ENCODE measurements at places on chromosomes 1 and 21.

DNA sequence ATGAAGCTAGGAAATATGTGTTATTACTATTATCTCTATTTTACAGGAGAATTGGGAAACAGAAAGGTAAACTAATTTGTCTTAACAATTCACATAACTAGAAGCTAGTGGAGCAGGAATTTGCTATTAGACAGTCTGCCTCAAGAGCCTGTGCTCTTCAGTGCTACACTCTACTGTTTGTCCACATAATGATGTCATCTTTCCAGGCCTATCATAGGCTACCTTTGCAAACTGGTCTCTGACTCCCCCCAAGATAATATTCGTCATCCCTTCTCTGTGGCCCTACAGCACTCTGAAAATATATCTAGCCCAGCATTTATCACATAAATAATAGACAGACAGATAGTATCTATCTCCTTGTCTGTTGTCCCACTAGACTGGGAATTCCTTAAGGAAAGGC, 34.1 kb downstream of the TRIT1 start:
- DNase-seq, result no peak

DNA sequence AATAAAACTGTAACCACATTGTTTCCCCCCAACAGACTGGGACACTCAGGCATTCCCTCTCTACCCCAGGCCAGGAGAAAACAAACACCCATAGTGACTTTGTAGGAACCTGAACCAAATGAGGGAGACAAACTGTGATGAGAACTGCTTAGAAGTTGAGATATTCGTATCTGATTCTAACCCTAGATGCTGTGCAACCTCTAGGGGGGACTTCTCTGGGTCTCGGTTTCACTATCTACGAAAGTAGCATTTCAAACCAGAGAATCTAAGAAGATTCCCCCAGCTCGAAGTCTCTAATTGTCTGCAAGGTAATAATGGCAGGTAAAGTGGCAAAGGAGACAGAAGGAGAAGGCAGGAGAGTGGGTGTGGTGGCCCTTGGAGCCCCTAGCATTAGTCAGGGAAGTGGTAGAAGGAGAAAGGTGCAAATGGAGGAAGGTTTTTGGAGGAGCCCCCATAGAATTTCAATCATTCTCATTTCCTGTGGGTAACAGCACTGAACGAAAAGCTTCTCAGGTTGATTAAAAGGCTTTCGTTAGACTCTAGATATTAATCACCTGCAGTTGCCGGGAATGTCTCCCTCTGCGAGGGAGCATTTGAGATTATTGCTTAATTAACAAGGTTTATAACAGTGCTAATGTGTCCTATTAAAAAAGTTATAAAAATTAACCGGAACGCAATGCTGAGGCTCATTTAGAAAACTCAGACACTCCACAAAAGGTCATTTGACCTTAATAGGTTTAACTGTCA, 46.4 kb downstream of the BEND5 start:
- DNase-seq, result no peak

DNA sequence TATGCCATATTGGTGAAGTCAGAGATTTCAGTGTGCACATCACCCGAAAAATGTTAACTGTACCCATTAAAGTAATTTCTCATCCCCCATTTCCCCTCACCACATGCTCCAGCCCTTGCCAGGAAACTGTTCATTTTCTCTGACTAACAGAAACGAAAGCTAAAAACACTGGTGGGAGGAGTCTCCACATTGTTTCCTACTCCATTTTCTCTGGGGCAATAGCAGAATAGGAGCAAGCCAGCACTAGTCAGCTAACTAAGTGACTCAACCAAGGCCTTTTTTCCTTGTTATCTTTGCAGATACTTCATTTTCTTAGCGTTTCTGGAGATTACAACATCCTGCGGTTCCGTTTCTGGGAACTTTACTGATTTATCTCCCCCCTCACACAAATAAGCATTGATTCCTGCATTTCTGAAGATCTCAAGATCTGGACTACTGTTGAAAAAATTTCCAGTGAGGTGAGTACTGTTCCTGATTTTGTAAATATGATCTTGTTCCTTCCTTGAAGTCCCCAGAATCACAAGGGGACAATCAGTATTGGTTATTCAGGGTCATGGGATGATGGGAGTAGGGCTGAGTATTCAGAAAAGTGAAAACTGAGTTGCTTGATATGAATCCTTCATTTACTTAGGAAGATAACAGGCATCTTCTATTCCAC, at the start of gene IFI16:
Gene IFI16 (plus strand): TSS at position 204 of the 658 bp plus-strand sequence. CDS start 4,774 bp downstream, outside the sequence.
- no peak for DNase-seq

DNA sequence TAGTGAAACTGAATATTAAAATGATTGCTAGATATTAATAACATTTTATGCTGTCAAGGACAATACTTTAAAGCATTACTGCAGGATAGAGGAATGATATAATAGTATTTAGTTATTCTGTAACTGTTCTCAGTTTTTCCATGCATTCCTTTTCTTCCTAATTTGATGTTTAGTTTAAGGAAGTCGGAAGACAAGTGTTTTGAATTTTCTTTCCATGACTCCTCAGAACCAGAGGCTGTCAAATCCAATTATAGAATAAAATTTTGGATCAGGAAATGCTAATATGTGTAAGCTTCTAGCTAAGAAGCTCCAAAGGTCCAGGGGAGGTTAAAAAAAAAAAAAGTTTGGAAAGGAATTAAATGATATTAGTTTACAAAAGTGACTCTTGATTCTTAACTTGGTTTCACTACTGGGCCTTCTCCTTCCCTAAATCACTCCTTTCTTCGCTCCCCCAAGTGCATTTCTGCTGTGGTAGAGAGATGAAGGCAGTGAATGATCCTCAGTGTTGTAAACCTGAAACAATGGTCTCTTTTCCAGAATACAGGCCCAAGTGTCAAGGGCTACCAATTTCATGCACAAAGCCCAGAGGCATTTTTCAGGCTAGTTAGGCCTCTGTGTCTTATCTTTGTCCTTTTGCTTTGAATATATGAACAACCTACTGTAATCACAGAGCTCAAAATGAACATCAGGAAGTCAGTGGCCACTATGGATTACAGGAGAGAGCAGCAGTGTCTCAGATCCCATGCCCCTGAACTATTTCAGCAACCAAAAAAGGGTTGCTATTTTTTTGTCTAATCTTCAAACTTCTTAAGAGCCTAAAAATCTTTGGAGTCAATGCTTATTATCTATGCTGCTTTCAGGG, 6.2 kb downstream of the ADSS2 start:
- no peak for DNase-seq

DNA sequence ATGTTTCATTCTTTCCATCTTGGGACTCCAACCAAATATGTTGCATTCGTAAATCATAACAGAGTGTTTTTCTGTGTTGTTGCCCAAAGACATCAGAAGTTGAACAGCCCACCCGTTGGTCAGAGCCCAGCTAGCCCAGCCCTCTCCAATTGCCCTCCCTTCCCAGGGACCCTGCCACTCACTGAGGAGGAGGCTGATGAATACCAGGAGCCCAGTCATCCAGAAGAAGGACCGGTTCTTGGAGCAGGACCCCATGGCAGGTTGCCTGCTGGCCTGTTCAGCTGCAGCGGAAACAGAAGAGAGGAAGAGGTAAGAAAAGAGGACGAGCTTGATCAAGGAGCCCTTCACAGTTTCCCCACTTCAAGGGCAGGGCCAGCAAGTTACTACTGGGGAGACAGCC, 172.2 kb upstream of the ETV3 start:
- DNase-seq, result no peak

DNA sequence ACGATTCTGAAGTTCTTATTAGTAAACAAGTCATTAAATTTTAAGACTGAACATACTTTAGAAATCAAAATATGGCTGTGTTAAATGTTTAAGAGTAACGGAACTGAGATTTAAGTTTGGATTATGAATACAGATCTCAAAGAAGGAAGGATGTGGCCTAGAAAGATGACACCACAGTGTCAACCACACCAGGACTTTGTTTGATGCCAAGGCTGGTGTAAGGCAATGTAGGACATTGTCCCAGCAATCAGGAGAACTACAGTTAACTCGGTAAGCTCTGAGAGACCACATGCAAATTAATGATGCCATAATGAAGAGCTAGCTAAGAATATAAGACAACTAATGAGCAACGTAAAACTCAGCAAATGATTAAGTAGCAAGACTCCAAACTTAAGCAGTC, 932.9 kb downstream of the ADGRL2 start:
- no peak for DNase-seq

DNA sequence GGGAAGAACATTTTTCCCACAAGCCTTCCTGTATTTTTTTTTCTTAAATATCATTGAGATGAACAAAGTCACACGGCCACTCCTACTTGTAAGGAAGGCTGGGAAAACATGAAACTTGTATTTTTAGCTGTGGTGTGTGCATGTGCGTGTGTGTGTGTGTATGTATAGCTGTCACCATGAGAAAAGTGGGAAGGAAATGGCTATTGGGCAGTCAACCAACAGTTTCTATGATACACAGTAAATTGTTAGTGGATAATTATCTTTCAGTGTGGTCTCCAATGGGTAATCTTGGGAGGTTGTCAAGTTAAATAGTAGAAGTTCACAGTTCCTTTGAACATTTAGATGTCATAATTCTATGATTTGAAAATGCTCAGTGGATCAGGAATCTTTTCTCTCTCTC, 132.7 kb upstream of the USP24 start:
- no peak for DNase-seq

- DNase-seq, result no peak
These were observed 2.8 kb downstream of the STPG1 start for GRCh38 chr1:24410750-24411149.

- DNase-seq, result no peak
These were observed 3.8 kb upstream of the KTI12 start for GRCh38 chr1:52037402-52037814.

- no peak for DNase-seq
These were observed 82.8 kb downstream of the DYRK1A start for GRCh38 chr21:37449302-37449937.

DNA sequence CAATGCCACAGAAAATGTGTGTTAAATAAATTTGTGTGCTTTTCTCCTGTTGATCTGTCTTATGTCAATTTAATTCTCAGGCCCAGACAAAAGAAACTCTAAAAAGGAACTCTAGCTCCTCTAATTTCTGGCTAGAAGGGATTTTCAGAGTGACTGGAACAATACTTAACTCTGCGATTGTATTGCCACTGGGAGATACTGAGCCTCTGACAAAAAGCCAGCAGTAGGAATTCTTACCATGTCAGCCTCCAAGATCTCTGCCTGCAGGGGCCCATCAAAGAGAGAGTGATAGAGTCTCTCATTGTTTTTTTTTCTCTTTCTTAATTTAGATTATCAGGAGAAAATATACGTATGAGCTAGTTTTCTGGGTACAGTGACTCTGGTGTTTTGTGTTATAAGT, 1165.7 kb downstream of the BRINP3 start:
- no peak for DNase-seq
